ENCODE measurements at places on chromosomes 16 and 17.

DNA sequence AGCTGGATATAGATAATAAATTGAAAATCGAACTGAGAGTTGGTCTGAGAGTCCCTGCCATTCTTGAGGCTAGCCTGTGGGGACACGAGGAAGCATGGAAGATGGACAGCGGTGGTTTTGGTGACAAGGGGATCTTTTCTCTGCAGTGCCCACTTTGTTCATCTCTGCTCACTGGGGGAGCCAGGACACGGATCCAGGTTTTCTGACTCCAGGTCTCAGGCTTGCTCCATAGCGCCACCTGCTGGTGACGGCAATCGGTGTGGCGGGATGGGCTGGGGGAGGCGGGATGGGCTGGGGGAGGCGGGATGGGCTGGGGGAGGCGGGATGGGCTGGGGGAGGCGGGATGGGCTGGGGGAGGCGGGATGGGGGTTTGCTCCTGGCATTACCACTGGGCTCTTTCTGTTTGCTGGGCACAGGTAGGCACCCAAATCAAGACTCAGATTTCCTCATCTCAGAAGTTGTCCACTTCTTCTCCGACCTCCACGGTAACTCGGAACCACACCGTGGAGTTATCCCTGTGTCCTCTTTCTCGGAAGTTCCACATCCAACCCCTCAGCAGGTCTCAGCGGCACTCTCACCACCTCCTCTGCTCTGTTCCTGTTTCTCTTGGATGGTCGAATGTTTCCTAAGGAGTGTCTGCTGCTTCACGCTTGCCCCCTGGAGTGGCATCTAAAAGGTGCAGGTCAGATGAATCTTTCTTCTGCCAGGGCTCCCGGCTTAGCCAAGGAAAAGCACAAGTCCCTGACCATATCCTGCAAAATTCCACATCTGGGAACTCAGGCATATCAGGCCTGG lies 142.4 kb downstream of the CYLD start:
- no peak for DNase-seq

- DNase-seq = no peak
Observed at GRCh38 chr16:78485188-78485916, 385.9 kb downstream of the WWOX start.

DNA sequence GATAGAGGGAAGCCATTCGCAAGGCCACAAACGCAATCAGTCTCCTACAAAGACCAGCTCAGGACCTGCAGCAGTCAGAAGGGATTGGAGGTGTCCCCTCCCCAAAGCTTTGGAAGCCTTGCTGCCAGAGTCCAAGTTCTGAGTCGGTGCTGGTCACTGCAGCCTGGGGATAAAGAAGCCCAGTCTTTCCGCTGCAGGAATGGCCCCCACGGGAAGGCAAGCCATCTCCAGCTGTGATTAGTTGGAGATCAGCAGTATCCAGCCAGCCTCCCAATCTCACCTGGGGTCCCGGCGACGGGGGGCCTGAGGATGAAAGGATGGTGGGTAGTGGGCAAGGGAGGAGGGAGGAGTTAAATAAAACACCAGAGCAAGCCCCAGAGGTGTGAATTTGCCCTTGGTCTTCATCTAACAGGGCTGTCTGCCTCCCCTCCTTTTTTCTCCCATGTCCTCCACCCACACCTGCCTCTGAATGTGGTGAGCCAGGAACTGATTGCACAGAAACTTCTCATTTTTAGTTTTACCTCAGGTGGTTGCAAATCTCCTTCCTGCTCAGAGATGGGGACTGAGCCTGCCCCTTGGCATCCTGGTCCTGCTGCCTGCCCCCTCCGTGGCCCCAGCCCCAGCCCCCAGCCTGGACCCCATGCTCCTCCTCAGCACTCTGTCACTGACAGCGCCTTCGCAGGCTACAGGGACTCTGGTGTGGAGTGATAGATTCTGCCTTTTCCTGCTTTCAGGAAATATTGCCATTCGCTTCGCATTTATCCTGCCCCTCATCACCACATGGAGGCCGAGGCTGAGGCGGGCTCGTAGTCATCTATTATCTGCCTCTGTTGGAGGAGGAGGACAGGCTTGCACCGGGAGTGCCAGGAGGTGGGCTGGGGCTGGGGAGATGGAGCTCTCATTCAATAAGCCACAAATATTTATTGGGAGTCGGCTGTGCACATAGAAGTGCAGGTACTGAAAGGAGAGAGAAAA lies 262.9 kb upstream of the SDK2 start:
- no peak for DNase-seq

- peak; percentile 8 for DNase-seq
Observed at GRCh38 chr16:56013962-56014552, 138.9 kb upstream of the CES5A start.

DNA sequence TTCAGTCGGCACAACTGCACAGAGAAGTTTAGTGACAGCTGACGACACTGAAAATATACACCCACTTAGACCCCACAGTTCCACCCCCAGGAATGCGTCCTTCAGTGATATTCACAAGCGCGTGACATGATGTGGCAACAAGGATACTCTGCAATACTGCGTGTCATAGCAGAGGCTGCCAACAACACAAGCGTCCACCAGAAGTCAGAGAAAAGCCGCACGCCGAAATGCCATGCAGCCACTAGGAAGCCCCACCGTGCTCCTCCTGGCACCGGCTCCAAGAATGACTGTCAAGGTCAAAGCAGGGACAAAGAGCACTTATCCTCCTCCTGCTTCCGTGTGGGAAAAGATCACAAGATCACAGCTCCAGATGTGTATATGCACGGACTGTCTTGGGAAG lies 3.5 kb downstream of the ATP2A3 start:
- peak; percentile 98 for DNase-seq

DNA sequence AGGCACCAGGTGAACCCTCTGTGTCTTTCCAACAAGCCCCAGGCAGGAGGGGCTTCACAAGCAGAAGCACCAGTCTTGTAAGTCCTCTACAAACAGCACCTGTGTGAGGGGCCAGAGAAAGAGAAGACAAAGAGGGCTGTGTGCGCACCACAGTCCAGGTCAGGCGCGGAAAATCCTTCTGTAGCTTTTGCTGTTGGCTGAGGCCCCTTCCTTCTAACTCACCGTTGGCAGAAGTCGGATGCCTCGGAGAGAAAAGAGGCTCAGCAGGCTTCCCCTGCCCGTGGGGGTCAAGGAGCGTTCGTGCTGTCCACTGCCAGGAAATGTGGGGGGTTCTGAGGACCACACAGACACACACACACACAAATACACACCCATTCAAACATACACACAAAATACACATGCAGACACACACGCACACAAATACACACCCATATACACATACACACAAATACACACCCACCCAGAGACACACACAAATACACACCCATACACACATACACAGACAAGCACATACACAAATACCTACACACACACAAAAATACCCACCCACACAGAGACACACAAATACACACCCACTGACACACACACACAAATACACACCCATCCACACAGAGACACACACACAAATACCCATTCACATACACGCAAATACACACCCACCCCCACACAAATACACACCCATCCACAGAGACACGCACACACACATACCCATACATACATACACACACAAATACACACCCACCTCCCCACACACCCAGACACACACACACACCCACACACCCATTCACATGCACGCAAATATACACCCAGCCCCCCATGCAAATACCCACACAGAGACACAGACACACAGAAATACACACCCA lies 6.8 kb downstream of the ZG16B start:
- DNase-seq = no peak

GRCh38 chr17:49433000-49433694 lies 18.5 kb upstream of the PHB1 start:
- no peak for DNase-seq

GRCh38 chr17:77325577-77326075 lies 184.9 kb downstream of the SEC14L1 start:
- DNase-seq = peak; percentile 79

- DNase-seq = no peak
Observed at GRCh38 chr16:50609471-50609870, 61.3 kb downstream of the NKD1 start.

Measured in inflammatory macrophage (primary cell).